AG08395 (cell line): ENCODE measurements at places on chromosomes 3 and 15.

DNA sequence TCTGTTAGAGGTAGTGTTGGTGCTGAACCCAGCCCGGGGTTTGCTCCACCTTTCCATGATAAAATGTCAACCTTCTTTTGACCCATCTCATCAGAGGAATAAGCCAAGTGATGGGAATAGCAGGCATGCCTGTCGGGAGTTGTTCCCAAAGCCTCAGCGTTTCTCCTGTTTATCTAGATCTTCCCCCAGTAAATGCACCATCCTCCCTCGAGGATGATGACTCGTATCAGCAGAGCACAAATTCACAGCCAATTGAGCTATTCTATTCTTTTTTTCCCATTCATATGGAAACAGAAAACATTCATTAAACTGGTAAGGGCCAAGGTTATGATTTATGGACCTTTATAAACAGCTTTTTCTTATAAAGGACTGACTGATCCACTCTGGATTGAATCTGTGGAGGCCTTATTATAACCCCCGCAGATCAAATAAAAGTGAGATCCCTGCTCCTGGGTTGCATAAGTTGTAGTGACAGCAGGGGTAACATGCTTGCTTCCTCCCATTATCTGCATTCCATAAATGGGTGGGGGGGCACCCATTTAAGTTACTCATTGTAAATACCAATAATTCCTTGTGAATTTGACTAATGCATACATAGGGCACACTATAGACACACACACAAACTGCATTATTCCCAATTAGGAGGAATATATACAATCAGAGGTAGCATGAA is 207.3 kb downstream of the PLCL2 start:
- no peak for DNase-seq

- DNase-seq: no peak
These were observed 142.1 kb upstream of the NAALADL2 start for GRCh38 chr3:174716956-174717505.

GRCh38 chr3:193932576-193932975 is 203.4 kb upstream of the HES1 start:
- no peak for DNase-seq

DNA sequence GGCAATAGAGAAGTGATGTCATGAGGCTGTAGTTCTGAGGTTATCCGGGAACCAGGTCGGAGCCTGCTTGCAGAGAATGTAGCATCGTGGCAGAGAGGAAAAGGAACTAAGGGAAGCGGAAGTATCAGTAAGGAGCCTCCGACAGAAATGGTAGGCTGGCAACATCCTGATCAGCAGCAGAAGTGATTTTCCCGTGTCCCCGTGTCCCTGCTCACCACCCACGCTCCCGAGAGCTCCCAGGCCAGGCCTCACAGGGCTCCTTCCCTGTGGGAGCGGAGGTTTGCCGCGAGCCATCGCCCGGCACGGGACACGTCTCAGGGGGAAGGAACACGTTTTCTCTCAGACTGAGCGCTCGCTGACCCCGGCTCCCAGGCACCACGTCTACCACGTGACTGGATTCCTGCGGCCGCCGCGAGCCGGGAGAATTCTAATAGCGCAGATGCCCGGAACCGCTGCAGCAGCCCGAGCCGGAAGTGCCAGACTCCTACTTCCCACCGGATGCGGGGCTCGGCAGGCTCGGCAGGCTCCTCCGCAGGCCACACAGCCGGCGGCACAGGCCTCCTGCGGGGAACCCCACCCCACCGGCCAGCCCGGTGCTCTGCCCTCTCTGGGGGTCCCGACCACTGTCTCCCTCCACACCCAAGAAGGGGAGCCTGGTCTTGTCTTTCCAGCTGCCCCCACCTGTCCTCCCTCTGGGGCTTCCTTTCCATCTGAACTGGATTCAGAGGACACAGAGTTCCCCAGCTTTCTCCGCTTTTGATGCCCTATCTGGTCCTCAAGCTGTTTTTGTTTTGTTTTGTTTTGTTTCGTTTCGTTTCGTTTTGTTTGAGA is 99.3 kb downstream of the BDH1 start:
- peak; percentile 95 for DNase-seq

- no peak for DNase-seq
These were observed 57.6 kb downstream of the RAB11A start for GRCh38 chr15:65926899-65927298.

DNA sequence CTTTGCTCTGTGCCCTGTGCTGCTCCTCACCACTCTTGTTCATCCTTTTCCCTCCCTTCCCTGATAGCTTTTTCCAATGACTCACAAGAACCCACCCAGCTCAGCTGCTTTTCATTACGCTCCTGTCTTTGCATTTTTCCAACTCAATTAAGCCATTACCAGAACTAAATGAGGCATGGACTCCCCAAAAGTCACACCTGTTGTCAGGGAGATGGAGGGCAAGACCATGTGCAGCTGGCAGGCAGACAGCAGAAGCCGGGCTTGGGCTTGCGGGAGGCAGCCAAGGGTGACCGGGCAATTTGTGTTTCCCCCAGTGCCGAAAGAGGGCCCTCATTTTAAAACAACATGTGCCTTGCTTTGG is 64.3 kb downstream of the CASR start:
- DNase-seq: no peak

DNA sequence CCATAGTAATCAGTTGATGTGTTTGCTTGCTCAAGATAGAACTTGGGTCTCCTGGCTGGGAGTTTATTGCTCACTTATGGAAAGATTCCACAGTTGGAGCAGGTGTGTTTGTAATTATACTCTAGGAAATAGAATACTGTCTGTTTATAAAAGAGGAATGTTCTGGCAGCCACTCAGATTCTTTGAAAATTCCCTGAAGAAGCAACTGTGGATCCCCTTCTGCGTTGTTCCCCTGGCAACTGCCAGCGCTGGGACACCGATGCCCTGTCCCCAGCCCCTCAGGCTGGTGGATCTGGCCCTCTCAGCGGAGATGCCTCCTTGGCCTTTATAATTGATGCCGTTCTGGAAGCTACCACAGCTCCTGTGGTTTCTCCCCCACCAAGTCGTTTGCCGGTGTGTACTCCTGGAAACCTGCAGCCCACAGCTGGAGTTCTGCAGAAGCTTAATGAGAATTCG is 225.9 kb downstream of the ITPR1 start:
- DNase-seq: peak; percentile 9

DNA sequence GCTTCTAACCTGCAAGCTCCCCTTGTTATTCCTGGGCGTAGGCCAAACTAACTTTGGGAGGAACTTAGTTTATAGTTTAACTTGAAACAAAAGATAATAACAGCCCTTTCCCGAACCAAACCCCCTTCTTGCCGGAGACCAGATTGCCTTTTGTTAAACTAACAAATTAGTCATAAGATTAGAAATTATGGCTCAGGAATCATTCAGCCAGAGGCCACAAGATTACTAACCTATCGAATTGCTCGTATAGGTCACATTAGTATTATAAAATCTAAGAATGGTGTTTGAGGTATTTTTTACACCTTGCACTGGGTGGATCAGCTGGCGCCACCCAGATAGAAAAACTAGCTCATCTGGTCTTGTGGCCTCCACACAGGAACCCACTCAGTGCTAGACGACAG is 65.3 kb upstream of the RAP2B start:
- no peak for DNase-seq
